Stimulated activated CD8-positive, alpha-beta memory T cell treated with anti-CD3 and anti-CD28 coated beads, Interleukin-7, amount 100 ng/mL, for 1 hour (primary cell): ENCODE measurements at places on chromosomes 4 and X.

- DNase-seq = no peak
These were observed 19.9 kb upstream of the PABPC5 start for GRCh38 chrX:91414713-91415112.

GRCh38 chrX:147498796-147499195, 412.9 kb upstream of the FMR1 start:
- DNase-seq = no peak

- no peak for DNase-seq
These were observed 54.9 kb upstream of the LGI2 start for GRCh38 chr4:25085671-25086070.

DNA sequence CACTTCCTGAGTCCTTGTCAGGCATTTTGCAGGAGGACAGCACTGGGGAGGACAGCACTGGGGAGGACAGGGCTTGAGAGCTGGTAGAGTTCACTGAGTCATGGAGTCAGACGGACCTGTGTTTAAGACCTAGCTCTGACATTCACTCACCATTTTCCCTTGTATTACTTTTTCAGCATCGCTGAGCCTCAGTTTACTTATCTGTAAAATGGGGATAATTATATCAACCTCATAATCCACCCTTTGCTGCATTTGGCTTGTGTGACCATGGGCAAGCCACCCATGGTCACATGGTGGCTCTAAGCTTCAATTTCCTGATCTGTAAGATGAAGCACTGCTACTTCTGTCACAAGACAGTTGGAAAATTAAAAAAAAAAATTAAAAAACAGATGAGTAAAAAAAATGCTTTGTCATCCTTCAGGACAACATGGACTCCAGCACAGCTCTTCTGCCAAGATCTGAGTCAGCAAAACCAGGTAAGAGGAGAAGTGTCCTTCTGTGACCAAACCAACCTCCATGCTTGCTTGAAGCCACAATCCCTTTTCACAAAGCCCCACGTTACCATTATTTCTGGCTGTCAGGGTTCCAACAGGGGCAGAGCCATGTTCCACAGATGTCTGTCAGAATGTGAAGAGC, 275.5 kb downstream of the RAB28 start:
- DNase-seq = no peak

- DNase-seq = no peak
These were observed 45.6 kb downstream of the RFC1 start for GRCh38 chr4:39320381-39321115.

- no peak for DNase-seq
These were observed 80.8 kb downstream of the NPFFR2 start for GRCh38 chr4:72112514-72113156.
